ENCODE measurements at places on chromosomes 4 and X.

DNA sequence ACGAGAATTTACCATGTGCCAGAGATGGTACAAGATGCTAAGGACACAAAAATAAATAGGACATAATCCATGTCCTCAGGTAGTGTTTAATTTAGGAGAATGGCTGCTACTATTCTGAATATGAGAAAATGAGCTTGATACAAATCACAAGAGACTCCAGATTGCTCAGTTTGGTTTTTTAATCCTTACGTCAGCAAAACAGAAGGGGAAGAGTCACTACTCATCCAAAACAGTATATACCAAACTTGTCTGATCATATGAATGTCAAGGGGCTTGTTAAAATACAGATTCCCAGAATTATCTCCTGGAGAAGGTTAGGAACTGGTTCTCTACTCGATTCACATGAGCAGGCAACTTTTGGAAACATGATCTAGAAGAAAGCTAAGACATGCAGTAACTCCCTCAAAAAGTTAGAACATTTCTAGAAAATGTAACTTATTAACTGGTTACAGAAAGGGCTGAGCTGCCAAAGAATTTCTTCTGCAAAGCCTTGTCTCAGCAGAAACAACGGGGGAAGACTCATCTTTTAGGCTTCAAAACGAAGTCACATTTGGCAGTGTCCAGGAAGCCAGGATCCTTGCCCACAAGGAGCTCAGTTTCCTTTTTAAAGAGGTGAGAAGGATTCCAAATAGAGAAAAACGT, 3.4 kb downstream of the AIFM1 start:
- DNase-seq: no peak

- no peak for DNase-seq
Observed at GRCh38 chr4:56055027-56055977, 106.6 kb downstream of the CEP135 start.

GRCh38 chrX:16822723-16823122, 36.5 kb downstream of the TXLNG start:
- peak; percentile 58 for DNase-seq

- DNase-seq: no peak
Observed at GRCh38 chrX:153549807-153550206, 32.4 kb downstream of the ATP2B3 start.

GRCh38 chrX:135463937-135464336, 42.2 kb downstream of the SMIM10L2A start:
- no peak for DNase-seq

GRCh38 chr4:141328560-141329173, 108.0 kb downstream of the ZNF330 start:
- DNase-seq: no peak

GRCh38 chr4:123234955-123235354, 161.6 kb upstream of the SPRY1 start:
- peak; percentile 69 for DNase-seq

- DNase-seq: no peak
Observed at GRCh38 chr4:11355226-11355625, 73.5 kb downstream of the HS3ST1 start.

DNA sequence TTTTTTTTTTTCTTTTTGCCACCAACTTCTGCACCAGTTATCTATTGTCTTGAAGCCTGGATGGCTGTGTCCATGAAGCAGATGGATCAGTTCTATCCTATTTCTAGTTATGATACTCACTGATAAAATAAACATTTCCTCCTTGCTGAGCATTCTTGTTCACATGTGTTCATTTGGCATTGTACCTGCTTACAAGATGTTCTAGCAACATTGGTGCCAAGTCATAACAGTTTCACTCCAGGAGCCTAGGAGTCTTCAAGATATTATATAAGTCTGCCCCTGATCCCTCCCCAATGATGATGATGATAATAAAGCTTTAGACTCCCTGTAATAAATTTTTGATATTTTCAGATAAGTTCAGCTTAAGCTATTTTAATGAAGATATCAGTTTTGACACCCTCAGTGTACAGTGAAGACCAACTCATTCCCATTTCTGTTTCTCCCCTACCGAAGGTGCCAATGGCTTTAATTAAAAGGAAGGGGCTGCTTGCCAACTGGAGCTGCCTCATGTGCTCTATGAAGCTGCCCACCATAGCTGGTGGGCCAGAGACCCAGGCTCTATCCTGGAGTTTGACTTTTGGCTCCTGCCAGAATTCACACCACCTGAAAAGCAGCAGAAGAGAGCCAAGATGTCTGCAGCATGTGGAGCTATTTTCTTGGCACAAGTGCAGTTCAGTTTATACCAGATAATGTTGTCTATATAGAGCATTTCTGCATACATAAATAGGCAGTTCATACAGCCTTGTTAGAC, 265.4 kb upstream of the TET2 start:
- no peak for DNase-seq

DNA sequence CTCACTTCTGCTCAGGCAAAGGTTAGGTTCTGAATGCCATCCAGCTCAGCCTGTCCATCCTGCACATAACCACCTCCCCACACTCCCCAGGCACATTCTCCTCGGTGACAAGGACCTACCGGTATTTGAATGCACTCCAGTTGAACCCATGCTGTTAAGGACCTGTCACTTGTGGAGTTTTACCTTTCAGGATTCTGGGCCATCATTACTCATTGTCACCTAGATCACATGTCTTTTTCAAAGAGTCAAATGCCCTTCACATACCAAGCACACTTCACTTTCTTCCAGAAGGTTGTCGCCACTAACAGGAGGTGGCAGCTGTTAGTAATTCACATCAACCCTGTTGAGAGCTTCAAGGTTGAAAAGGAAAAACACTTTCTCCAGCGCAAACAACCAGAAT, 218.3 kb downstream of the SOWAHB start:
- no peak for DNase-seq

GRCh38 chrX:99192421-99192820, 1217.7 kb downstream of the PCDH19 start:
- no peak for DNase-seq

GRCh38 chr4:123599061-123599919, 202.7 kb downstream of the SPRY1 start:
- DNase-seq: peak; percentile 66

DNA sequence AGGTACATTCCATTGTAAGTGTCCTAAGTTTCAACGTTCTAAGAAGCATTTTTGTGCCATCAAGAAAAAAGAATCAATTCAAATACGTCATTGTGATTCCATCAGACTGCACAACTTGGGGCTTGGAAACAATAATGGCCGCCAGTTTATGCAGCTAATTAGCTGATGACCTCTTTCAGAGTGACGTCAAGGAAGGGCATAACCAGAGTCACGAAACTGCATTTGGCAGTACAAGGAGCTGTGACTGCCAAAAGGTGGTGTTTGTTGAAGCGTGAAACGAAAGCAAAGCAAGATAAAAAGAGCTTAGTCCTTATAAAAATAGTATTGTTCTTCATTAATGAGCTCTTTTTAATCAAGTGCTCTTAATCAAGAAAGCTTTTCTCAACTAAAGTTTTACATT, 81.1 kb upstream of the SH3RF1 start:
- no peak for DNase-seq

- no peak for DNase-seq
Observed at GRCh38 chrX:129629837-129630236, 24.9 kb downstream of the APLN start.

DNA sequence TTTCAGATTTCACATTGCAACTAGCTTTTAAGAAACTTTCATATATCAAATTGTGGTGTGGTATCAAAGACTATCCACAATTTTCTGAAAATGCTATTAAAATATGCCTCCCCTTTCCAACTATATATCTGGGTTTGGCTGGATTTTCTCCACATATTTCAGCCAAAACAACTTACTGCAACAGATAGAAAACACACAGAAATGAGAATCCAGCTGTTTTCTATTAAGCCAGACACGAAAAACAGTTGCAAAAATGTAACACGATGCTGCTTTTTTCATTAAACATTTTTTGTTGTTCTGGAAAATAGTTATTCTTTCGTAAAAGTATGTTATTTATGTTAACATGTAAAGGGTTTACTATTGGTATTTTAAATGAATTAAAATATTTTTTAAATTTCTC, 33.1 kb downstream of the DCTD start:
- peak; percentile 40 for DNase-seq

GRCh38 chrX:12949927-12950656, 24.8 kb upstream of the TMSB4X start:
- DNase-seq: peak; percentile 87

DNA sequence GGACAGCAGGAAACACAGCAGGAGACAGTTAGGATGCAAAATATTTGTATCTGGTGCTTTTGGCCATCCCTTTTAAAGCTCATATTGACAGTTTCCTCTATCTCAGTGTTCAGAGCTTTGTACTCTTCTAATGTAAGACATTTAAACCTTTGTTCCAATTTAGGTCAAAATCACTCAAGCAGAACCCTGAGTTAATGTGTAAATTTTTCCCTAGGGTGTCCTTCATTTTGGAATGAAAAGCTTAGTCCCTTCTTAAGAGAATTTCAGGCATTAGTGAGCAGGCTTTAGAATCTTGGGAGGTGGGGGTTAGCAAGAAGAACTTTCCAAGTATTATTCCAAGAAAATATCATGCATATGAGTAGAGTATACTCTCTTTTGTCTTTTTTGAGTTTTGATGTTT, 188.7 kb downstream of the GBA3 start:
- DNase-seq: no peak

DNA sequence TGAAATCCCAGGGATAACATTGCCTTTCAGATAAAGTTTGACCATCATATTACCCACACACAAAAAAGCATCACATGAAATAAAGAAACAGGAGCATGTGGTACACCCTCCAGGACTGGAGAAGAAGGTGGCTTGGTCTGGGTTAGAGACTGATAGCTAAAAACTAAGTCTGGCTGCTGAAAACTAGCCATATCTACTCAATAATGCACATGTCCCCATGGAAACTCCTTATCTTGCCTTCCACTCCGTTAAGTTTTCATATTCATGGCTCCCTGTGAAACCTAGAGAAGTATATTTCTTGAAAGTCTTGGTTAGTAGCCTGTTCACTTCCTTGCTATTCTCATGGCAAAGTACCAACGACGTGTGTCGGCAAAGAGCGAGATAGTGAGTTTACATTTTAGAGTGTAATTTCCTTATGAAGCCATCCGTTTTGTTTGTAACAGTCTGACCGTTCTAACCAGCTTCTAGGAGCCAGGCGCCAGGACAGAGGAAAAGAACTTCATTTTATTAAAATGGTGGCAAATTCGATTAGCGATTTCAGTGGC, 6.7 kb upstream of the DCTD start:
- no peak for DNase-seq

- no peak for DNase-seq
Observed at GRCh38 chrX:15943391-15943790, 88.8 kb upstream of the AP1S2 start.

DNA sequence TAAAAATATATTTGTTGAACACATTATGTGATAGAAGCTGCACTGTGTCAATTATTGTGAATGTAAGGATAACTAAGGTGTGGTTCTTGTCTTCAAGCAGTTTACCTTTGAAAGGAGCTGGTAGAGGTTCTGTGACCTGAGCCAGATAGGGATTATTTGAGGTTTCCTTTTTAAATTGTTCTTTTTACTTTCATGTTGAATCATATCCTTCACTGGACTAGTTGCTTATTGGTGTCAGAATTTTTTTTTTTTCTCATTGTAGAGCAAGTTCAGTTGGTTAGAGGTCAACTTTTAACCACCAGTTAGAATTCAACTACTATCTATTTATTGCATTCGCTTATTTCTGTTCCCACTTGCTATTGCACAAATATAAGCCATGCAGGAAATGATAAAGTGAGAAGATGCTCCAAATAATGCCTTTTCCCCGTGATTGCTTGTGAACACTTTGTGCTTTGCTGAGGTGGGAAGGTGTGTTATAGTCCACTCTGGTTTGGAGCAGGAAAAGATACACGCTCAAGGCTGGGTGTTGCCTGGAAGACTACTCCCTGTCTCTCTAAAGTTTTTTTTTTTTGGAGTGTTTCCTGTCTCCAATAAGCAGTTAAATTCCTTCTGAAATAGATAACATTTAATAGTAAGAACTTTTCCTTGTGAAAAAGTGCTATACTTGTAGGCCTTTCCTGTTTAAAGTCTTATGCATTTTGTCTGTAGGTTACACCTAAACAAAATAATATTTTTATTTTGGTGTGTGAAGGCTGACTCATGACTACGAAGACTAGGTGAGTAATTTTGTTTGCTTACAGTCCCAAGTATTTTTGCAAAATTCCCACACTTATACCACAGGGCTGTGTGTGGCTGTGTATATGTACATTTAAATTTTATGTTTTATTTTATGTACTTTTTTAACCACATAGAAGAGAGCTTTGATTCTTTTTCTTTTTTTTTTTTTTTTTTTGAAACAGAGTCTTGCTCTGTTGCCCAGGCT, 83.8 kb upstream of the LCORL start:
- DNase-seq: no peak

DNA sequence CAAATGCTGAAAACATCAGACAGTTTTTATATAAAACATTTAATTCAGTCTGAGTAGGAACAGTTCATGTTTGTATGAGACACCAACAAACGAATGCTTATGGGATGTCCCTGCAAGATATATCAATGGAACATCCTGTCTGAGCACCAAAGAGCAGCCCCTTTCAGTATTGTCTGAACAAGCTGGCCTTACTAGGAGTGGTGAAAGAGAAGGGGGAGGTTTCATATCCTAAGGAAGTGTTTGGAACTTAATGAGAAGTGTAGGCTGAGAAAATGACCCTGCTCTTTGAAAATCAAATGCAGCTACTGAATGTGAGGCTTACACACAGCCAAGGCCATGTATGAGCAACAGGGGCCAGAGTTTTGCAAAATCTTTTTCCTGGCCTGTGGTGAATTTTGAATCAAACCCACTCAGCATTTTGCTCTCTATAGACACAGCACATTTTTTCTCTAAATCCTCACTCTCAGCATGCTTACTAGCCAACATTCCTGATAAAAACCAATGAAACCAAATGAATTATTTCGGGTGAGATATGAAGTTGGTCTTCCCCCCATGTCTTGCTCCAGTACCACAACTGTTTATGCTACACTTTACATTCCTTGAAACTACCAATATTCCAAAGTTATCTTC, 119.4 kb downstream of the LUZP4 start:
- peak; percentile 68 for DNase-seq

- no peak for DNase-seq
Observed at GRCh38 chr4:67765401-67765800, 11.2 kb upstream of the GNRHR start.

GRCh38 chr4:11625211-11625610, 196.5 kb upstream of the HS3ST1 start:
- DNase-seq: no peak

- no peak for DNase-seq
Observed at GRCh38 chr4:56762484-56763250, 58.8 kb downstream of the SPINK2 start.

- DNase-seq: no peak
Observed at GRCh38 chr4:43048570-43048969, 156.1 kb downstream of the GRXCR1 start.
